Activated CD4-positive, CD25-positive, alpha-beta regulatory T cell treated with anti-CD3 and anti-CD28 coated beads, Interleukin-2, amount 50 U/mL, for 24 hours (primary cell): ENCODE measurements at places on chromosomes 16 and 17.

- ATAC-seq, result no peak
Observed at GRCh38 chr17:9768381-9768934, 22.9 kb downstream of the DHRS7C start.

GRCh38 chr16:85174871-85175723 is 62.8 kb upstream of the CIBAR2 start:
- ATAC-seq, result no peak

- no peak for ATAC-seq
Observed at GRCh38 chr16:67184453-67184994, 761 bp upstream of the MATCAP1 start.

DNA sequence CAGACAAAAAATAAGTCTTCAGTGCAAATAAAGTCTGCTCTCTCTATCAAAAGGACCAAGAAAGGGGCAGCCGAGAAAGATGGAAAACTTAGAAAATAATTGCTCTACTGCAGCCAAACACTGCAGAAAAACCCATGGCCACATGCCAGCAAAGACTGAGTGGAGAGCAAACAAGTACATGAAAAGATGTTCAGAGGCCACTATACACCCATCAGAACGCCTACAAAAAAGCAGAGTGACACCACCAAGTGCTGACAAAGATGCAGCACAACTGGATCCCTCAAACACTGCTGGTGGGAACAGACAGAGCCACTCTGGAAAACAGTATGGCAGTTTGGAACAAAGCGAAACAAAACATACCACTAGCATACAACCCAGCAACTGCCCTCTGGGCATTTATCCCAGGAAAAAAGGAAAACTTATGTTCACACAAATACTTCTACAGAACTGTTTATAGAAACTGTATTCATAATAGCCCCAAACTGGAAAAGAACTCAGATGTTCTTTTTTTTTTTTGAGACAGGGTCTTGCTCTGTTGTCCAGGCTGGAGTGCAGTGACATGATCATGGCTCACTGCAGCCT is 36.7 kb downstream of the KIAA0753 start:
- no peak for ATAC-seq

DNA sequence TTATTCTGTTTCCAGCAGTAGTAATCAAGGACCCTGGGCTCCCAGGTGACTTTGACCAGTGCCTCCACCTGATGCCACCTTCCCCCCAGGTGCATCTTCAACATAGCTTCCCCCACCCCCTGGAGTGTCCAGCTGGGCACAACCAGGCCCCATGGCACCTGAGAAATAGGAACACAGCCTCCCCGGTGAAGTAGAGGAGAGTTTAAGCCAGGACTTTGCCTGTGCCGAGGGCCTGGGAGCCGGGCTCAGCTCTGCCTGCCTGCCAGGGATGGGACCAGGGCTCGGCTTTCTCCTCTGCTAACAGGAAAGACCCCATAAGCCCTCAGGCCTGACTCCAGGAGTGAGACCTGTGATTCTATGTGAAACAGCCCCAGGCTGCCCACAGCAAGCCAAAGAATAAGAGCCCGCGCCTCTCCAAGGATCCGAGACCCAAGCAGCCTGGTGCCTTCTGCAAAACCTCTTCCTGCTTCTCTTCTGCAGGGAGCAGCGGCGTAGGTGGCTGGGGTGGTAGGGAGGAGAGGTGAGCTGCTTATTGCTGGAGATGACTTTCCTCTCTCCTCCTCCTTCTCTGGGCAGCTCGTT is 16.4 kb upstream of the RBFOX3 start:
- ATAC-seq, result no peak

DNA sequence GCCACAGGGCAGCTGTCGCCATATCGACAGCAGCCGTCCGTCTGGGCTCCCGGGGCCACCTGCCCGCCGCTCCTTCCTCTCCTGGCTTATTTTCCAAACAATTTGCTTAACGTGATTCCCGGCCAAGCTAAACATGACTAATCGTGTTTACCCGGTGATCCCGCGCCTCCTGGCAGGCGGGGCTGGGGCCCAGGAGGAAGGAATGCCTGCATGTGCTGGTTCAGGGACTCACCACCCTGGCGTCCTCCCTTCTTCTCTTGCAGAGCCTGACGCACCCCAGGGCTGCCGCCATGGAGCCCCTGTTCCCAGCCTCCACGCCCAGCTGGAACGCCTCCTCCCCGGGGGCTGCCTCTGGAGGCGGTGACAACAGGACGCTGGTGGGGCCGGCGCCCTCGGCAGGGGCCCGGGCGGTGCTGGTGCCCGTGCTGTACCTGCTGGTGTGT is 6.1 kb downstream of the SSTR5 start:
- ATAC-seq, result no peak
